ENCODE measurements at places on chromosomes 3 and 15.

- no peak for DNase-seq
Measured at GRCh38 chr3:160010578-160010977, 21.9 kb downstream of the IL12A start.

DNA sequence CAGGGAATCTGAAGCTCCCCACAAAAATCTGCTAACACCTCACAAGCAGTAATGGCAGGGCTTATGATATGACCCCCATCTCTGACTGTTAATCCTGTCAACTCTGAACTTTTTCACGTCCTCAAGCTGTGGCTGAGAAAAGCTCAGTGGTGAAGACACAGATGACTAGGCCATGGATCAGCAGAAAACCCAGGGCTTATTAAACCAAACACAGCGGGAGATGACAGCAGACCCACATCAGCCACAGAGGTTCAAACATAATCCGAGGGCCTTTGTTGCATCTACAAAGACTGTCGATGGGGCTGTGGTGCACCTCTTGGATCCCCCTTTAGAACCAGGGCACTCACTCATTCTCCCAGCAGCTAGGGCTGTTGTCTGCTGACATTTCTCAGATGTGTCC, 50.4 kb downstream of the GLB1 start:
- no peak for DNase-seq

- DNase-seq: no peak
Measured at GRCh38 chr15:83144771-83145170, 37.3 kb downstream of the TM6SF1 start.

DNA sequence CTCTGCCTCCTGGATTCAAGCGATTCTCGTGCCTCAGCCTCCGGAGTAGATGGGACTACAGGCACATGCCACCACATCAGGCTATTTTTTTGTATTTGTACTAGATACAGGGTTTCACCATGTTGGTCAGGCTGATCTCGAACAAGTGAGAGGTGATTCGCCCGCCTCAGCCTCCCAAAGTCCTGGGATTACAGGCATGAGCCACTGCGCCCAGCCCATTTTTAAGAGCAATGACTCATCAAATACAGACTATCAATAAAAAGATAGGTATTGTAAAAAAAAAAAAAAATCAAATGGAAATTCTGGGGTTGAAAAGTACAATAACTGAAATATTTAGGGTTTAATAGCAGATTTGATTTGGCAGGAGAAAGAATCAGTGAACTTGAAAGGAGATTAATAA, 129.0 kb downstream of the TJP1 start:
- DNase-seq: no peak

GRCh38 chr15:79724804-79725203, 172.0 kb downstream of the MTHFS start:
- no peak for DNase-seq

DNA sequence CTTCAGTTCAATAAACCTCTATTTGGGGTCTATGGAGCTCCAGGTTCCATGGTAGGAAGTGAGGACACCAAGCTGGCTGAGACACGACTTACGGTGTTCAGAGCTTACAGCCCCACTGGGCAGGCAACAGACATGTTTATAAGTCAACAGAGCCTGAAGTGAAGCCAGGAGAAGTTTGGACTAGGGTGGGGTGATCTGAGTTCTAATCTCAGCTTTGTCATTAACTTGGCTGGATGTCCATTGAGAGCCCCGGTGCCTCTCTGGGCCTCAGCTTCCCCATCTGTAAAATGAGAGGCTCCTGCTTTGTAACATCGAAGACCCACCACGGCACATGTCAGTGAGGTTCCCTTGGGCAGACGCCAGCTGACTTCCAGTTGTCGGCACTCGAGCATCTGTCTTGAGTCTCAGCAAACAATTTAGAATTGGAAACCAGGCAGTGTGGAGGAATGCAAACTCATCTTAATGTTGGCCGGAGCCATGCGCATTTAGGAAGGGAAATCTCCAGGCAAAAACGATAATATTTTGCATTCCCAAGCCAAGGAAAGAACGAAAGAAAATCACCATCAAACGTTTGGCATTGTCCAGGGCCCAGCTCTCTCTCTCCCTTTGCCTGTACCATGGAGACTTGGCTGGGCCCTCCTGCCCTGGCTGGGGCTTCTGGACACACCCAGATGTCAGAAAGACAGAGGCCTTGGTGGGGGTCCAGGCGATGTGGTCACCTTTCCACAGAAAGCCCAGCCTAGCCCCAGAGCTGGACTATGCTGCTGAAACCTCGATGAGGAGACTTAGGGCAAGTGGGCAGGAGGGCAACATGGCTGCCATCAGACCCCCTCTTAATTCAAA, 18.4 kb downstream of the ITGA11 start:
- no peak for DNase-seq

DNA sequence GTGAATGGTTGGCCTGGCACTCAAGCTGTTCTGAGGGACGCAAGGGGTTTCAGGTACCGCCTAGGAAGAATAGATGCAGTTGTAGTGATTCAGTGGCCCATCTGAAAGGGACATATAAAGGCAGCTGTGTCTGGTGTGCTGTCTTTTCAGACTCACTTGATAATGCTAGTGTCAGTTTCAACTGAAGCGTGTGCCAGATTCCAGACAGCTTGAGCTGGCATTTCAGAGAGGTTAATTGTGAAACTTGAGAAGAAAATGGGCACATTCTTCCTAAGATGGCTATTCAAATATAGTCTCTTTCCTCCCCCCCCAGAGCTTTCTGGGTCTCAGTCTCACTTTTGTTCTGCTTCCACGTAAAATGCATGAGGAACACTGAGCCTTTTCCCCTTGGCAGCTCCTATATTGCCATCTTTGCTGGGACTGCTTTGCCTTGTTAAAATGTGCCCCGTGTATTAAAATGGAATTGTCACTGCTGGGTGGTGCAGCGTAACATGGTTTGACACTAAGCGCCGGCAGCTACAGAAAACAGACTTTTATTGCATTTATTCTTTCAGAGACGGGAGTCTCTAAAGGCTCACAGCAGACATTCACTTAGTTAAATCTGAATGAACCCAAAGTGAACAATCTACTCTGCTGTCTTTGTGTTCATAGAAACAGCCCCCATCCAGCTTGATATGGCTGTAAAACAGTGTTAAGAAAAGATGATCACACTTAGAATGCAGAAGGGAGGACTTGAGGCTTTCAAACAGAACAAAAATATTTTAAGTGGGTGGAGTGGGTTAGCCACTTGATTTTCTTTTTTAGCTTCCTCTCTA, 478.7 kb downstream of the RBMS3 start:
- no peak for DNase-seq

GRCh38 chr15:71357321-71357732, 242.1 kb downstream of the THSD4 start:
- no peak for DNase-seq

- no peak for DNase-seq
Measured at GRCh38 chr3:2172561-2173171, 74.0 kb downstream of the CNTN4 start.

DNA sequence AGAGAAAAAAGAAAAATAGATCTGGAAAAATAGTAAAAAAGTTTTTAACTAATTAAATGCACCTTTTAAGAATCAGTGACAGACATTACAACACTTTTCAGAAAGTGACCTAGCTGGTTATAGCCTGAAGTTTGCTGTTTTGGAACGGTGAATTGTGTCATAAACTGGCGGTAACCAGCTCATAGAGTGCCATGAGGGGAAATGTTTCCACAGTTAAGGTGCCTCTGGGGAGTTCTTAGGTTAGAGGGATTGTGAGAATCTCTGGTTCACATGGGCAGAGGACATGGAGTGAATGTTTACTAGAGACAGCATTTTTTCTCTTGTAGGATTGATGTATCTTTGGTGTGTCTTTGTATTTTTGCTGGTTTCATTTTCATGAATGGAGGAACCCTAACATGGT, 2.8 kb downstream of the TBC1D23 start:
- no peak for DNase-seq

DNA sequence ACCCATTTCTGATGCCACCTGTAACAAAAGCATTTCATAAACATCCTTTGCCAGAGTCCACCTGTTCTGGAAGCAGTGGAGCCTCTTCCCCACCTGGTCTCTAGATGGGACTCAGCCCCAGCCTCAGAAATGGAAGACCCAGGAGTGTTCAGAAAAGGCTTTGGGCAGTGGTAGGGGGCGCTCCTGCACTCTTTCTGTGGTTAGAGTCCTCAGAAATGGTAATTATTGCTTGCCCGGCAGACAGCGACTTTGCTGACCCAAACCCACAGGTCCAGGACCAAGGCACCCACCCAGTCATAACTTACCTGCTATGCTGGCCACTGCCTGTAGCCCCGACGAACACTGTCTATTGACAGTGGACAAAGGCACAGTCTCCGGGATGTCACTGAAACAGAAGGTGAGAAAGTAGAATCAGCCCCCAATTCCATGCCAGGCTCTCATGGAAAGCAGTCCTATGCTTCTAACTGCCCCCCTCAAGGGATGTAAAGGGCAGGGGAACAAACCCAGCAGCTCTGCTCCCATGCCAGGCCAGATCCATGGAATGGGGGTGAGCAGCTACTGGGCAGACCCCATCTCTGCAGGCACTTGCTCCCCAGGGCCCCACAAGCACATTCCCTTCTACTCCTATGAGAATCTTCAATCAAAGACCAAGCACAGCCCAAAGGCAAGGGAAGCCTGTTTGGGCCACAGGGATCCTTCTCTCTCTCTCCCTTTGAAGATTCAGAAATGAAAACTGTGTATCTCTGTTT, 5.1 kb downstream of the ACAA1 start:
- DNase-seq: no peak

DNA sequence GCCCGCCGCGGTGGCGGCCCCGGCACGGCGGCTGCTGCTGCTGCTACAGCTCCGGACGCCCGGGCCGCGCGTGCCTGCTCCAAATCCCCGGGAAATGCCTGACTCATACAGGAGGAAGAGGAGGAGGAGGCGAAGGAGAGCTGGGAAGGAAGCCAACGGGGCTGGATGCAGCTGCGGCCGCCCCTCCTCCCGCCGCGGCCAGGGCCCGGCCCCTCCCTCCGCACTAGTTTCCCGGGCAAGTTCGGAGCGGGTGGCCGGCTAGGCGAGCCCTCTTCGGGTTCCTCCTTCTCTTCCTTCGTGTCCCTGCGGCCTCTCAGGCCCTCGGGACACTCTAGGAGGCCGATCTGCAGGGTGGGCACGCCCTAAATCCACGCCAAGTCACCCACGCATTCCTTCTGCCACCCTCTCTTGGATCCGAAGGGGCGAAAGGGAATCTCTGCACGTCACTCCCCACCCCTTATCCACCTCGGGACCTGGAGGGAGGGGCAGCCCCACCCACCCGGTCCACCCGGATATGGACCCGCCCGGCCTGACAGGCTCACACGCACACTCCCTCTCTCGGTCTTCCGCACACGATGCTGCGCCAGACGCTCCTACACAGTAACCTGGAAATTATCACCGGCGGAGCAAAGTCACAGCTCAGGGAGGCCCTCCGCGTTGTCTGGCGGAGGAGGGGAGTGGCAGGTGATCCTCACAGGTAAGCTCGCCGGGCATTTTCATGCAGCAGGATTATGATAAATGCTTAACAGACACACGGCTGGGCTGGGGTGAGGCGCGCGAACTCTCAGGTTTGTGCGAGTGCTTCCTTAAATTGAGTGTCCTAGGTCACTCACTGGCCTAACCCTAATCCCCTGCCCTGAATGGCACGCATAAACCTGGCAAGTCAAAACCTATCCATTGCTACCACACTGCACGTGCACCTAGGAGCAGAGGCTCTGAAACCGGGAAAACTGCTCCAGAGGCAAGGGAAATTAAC, at the start of the genes OSBPL10 and ZNF860:
Gene OSBPL10 (minus strand): TSS at position 57 of the 976 bp plus-strand sequence. CDS start 83 bp downstream, outside the sequence.
Gene ZNF860 (plus strand): TSS at position 545 of the 976 bp plus-strand sequence. CDS start 7,330 bp downstream, outside the sequence.
- DNase-seq: peak; percentile 73

- DNase-seq: no peak
Measured at GRCh38 chr3:46549408-46549904, 16.6 kb downstream of the LRRC2 start.

DNA sequence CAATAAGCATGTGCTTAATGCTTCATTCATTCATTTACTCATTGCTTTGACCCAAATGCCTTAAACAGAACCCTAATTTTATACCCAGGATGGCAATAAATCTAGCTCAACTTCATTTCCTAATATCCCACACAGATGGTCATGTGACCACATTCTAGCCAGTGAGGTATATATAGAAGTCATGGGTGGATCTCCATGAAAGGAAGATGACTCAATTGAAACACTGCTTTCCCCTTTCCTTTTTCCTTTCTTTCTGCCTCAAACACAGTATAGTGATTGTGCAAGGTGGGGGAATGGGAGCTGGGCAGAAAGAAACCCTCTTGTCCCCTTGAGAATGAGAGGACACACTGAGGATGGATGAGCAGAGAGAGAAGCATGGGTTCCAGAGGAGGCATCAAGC, 183.5 kb upstream of the PRICKLE2 start:
- no peak for DNase-seq

GRCh38 chr3:131711114-131711768, 208.5 kb upstream of the MRPL3 start:
- no peak for DNase-seq

DNA sequence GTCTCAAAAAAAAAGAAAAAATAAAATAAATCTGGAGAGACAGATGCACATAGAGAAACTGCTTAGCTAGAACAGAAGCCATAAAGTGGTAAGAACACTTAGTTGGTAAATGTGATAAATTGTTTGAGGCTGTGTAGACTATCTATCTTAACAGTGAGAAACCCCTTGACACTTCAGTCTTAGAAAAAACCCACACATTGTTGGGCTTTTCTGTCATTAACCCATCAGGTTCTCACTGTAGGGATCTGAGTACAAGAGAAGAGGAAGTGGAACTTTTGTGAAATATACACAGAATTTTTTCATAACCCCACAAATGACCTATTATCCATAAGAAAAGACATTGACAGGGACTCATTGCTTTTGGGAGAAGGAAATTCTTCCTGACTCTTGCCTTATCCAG, 24.4 kb downstream of the TP63 start:
- no peak for DNase-seq

DNA sequence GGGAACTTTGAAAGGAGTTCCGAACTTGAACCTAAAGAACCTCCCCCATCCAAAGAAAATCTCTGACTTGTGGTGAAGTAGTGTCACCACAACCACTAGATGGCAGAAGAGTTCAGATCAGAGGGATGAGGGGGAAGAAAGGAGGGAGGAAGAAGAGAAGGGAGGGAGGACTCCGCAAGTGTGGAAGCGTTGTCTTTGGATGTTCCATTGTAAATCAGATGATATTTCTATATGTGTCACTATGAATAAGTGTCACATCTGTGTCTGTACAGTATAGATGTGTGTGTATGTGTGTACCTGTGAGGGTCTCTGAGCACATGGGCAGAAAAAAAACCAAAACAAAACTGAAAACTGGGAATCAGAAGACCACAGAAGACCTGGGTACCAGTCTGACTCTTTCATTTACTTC, 16.9 kb downstream of the SLC24A1 start:
- peak; percentile 66 for DNase-seq

GRCh38 chr3:13009132-13009945, 63.9 kb downstream of the IQSEC1 start:
- DNase-seq: no peak

- no peak for DNase-seq
Measured at GRCh38 chr3:40192628-40193027, 116.9 kb upstream of the EIF1B start.

DNA sequence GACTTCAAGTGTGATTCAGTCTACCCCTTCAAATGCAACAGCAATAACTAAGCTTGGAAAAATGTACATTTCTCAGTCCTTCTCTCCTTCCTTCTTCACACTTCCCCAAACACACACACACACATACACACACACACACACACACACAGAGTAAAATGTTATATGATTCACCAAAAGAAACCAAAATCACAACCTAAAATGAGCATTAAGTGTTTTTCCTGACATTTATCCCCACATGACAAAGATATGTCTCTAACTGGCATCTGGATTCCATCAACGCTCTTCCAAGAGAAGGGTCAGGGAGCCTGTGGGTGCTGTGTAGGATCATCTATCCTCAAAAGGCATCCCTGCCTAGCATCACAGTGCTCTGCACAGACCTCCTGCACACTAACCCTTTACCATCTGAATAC, 21.0 kb downstream of the PDZRN3 start:
- DNase-seq: no peak

Measured in right renal pelvis (tissue), 4 donors.